ENCODE measurements at places on chromosomes 7 and 10.

DNA sequence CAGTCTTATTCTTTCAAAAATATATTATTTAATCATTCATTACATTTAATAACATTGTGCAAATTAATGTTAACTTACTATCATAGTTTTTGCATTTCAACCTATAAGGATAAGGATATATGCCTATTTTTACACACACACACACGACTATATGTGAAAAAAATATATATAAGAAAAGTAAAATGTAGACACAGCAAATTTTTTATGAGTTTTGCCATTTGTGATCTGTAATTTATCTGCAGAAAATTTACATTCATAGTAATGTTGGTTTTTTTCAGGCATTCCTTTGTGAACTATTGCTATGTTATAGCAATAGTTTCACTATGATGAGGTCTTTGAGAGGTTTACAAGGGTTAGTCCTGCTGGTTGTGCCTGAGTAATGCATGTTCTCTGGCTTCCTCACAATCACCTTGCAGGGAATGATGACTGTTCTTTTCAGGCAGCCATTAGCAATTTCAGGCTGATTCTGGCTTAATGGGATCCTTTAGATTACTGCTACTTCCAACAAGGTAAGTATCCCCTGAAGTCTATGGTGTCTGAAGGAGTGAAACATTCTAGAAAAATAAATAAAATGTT, 183.7 kb upstream of the CDK1 start:
- DNase-seq: no peak

GRCh38 chr7:35697414-35698175, 2.7 kb upstream of the HERPUD2 start:
- no peak for DNase-seq

DNA sequence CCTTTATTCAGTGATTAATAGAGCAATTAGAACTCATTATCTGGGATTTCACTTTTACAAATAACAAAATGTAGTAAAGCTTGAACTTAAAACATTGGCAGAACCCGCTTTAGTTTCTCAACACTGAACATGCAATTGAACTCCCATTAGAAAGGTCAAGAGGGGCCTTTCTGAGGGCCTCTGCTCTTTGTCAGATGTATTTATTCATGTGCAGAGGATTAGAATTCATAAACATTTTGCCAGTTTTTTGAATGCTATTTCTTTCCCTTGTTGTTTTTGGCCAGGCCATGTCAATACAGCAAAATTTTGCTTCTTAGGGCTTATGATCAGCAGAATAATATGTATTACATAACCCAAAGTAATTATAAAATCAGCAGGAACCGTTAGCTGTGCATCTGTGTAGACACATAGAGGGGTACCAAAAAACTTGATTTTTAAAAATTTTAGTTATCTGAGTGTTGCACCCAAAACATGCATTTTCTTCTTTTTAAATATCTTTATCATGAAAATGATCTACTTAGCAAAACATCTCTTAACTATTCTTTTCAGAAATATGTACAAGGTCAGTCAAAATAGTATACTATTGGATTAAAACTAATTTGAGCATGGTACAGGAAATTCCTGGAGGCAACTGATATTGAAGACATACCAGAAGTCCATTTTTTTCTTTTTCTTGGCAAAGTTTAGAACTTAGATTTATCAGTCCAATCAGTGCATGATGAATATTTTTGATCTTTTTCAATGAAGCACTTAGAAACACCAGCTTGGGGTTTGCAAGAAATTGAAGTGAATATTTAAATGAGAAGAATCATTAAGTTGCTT, 177.5 kb downstream of the TWIST1 start:
- DNase-seq: no peak

GRCh38 chr7:118502235-118502634, 277.7 kb downstream of the ANKRD7 start:
- DNase-seq: no peak

DNA sequence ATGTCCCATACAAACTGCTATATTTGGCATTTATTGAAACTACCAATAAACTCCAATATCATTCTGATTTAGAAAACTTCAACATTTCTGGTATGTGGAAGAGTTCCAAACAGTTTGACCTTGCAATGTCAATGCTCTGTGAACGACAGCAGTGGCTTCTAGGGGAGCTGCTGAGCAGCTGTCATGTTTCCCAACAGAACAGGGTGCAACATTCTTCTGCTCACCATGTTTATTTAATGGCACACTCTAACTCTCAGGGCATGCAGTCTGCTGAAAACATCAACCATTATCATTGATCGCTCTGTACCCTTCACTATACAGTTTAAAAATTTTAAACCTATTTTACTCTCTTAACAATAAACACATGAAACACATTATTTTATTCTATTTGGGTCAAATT, 25.9 kb downstream of the LMOD2 start:
- no peak for DNase-seq

DNA sequence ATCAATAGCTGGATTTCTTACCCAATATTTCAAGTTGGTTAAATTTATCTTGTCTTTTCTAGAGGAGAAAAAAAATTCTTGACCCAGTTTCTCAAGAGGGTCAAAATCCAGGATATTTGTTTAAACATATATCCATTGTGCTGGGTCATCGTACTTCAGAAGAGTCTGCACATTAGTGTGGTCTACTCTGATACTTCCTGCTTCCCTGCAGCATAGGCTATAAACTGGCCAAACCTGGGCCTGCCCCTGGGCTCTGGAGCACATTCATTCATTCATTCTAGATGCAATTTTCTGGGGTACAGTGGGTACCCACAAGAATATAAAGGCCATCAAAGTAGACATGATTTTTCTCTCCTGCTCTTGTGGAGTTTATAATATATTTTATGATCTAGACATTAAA, 142.1 kb upstream of the WNT16 start:
- DNase-seq: no peak

DNA sequence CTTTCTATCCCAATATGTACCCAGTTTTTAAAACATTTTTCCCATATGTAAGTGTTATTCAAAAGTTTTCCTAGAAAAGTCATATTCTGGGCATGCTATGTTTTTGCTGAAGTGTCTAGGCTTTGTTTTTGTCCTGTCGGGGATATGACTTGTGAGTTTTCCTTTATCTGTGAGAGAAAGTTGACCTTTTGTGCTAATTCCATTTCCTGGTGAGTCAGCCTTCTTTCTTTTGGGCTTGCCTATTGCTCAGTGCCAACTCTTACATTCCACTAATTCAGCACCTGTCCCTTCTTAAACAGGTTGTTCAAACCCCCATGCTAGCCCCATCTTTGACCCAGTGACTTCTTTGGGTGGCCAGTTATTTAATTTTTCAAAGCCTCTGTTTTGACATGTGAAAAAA, 146.2 kb downstream of the AHR start:
- no peak for DNase-seq

DNA sequence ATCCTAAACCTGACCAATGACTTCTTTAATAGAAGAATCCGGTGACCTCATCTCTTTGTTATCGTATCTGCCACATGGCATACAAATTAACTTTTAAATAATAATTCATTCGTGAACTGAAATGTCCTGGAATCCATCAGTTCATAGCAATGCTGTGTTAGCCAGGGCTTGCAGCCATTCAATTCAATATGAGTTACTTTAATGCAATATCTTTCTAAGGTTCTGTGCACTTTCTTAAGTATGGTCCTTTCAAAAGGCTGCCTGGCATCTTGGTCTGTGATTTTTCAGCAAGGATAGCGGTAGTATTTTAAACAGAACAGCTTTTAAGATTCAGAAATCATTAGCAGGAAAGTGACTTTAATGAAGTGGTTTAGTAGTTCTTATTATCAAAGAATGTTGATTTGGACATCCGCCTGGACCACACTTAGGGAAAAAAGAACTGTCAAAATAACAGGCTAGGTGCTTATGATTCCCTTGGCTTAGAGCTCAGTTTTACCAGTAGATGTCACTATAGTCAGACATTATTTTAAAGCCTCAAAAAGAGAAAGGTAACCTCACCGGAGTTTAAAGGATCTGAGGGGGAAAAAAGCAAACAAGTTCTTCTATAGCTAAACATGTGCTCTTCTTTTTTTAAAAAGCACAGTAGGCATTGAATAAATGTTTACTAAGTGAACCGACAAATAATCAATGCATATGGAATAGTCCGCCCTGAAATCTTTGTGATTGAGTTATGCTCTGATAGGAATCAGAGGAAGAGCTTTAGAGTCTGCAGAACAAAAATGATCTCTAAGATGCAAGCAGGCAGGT, 22.7 kb downstream of the SLC35G1 start:
- no peak for DNase-seq

- DNase-seq: no peak
Observed at GRCh38 chr7:30168835-30169573, 34.2 kb downstream of the MTURN start.

DNA sequence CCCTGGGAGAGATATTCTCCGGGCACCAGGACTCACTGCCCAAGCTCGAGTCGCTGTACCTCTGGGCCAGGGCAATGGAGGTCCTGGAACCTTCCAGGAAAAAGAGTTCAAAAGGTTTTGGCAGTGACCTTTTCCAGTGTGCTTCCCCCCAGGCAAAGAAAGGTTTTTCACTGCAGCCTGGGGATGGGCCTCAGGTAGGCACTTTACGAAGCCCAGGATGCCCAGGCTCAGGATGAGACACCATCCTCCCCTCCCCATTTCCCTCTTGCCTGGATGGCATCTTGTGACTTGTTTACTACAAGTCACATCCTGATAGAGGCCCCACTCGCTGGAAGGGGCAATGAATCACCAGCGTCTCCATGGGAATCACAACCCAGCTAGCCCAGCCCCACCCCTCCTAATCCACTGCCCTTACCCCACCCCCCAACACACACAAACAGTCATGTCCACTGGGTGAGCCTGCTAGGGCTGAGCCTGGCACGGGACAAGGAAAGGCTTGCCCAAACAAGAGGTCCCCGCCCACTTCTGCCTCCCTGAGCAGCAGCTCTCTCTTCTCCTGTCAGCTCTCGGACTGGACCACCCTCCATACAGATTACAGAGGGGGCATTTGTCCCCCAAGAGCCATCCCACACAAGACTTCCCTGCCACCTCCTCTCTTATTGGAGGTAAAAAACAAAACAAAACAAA, 93.8 kb upstream of the SMNDC1 start:
- peak; percentile 61 for DNase-seq

DNA sequence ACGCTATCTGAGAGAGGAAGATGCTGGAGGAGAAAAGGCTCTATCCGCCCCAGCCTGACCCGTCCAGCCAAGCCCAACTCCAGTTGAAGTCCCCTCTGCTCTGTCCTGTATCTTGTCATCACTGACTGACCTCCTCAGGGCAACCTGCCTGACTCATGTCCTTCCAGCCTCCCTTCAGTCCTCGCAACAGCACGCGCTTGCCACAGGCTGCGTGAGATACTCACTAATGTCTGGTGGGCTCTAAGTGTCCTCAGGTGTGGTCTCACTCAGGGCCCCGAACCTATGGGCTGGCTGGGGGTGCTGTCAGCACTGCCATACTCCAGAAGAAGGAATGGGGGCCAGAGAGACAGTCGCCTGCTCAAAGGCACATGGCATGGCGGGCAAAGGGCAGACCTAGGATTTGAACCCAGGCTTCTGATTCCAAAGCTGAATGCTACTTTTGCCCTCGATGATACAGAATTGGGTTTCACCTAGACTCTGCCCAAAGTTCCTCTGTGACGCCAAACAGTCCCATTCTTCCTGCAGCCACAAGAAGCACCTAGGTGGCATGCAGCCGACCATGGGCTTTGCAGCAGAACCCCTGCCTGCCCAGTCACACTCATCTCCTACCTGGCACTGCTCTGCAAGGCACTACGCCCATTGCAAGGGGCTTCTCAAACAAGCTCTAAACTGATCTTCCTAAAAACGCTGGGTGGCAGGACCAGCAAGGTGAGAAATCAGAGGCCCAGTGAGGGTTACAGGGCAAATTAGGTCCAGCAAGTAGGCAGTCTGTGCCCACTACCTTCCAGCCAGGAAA, 8.5 kb downstream of the FAM53B start:
- peak; percentile 9 for DNase-seq

- no peak for DNase-seq
Observed at GRCh38 chr10:27601503-27601902, 97.4 kb downstream of the RAB18 start.

DNA sequence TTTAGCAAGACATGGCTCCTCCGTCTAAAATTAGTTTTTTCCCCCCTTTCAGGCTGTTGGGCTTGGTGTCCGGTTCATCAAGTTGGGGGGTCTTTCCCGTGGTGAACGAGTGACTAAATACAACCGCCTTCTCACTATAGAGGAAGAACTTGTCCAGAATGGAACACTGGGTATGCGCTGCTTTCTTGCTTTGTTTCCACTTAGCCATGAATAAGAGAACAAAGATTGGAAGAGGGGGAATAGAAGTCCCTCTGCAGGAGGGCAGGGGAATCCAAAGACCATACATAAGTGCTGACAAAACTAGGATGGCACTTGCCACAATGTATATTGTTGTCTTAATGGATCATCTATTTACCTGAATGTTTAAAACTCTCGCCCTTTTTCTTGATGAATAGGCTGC, 30.5 kb downstream of the ENO4 start:
- DNase-seq: no peak

DNA sequence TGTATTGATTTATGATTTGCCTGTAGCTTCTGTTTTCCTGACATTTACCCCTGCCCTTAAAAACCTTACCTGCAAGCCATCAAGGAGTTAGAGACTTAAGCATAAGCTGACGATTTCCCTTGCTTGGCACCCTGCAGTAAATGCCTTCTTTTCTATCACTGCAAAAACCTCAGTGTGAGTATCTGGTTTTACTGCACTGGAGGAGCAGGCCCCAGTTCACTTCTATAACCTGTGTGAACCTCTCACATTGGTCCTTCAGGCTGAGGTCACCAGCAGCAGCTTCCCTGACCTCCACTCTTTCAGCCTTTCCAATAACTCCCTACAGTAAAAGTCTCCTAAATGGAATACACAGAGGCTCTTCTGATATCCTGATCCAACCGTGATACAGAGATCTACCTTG, 30.5 kb downstream of the NUP42 start:
- no peak for DNase-seq

DNA sequence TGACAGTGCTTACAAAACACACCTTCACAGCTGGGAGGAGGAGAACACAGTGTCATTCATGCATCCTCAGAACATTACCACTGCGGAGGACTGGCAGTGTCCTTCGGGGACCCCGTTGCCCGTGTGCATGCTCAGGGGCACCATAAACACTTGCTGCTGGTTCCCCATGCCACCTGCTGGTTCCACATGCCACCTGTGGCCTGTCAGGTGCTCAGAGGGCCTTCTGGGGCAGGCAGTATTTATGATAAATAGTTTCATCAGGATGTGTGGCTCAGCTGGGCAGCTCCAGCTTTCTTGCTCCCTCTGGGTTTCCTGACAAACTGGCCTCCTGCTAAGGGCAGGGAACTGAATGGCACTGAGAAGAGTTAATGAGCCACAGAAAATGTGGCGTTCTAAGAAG, 32.1 kb downstream of the CELF2 start:
- no peak for DNase-seq

GRCh38 chr10:49280001-49280408, 19.0 kb upstream of the C10orf71 start:
- peak; percentile 16 for DNase-seq

GRCh38 chr10:96745950-96746349, 25.6 kb upstream of the PIK3AP1 start:
- no peak for DNase-seq

- DNase-seq: no peak
Observed at GRCh38 chr10:14384915-14385314, 54.2 kb upstream of the FRMD4A start.

GRCh38 chr10:78312197-78313047, 278.8 kb downstream of the RPS24 start:
- DNase-seq: no peak

Measured in femur (tissue), 1 donor.